ENCODE measurements at places on chromosomes 12 and 14.

DNA sequence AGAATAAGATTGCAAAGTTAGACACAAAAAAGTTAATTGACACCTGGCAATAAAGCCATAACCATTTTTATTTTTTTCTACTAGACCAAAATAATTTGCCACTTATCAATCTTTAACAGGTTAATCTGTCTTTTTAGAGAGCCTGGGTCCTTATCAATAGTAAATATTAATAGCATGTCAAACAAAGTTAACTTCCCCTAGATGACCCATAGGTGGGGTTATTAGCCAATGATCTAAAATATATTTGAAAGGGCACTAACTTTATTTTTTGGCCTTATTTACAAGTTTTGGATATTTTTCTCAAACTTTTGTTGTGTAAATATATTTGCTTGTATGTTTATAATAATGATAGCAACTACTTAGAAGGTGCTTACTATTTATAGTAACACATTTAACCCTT lies 3.9 kb downstream of the ANKRD33 start:
- no peak for DNase-seq

DNA sequence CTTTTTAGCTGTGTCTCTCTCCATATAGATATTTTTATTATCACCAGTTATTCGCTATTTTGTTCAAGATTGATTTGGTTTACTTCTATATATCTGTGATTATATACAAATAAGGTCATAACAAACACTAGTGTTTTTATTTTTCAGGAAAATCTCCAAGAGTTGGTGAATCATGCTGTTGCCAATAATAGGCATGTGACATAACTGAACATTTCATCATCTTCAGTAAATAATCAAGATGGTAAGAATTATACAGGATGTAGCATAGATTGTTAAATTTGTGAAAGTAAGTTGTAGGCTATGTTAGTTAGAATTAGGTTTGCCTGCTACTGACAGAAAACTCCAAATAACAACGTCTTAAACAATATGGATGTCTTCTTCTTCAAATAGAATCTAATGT lies 240.9 kb upstream of the PDE3A start:
- DNase-seq = no peak

DNA sequence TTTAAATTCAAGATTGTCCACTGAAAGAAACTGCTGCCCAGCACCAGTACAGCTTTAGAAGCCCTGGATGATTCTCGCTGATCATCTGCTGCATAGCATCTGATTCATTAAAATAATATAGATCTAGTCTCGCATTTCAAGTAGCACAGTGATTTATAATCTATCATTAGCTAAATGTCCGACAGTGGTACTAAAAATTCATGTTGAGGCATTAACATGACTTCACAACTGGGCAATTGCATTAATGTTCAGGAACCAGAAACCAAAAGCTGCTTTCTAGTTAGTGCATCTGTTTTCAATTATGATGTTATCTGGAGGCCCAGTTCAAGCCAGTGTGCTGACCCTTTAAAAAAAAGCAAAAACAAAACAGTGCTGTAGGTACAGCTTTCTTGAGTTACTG lies 1987.2 kb upstream of the SEL1L start:
- no peak for DNase-seq

GRCh38 chr14:90204516-90204915 lies 51.8 kb upstream of the PSMC1 start:
- no peak for DNase-seq

GRCh38 chr12:24770821-24771220 lies 178.1 kb downstream of the BCAT1 start:
- no peak for DNase-seq

- DNase-seq = no peak
Measured at GRCh38 chr12:9214534-9214933, 6.3 kb upstream of the PZP start.

DNA sequence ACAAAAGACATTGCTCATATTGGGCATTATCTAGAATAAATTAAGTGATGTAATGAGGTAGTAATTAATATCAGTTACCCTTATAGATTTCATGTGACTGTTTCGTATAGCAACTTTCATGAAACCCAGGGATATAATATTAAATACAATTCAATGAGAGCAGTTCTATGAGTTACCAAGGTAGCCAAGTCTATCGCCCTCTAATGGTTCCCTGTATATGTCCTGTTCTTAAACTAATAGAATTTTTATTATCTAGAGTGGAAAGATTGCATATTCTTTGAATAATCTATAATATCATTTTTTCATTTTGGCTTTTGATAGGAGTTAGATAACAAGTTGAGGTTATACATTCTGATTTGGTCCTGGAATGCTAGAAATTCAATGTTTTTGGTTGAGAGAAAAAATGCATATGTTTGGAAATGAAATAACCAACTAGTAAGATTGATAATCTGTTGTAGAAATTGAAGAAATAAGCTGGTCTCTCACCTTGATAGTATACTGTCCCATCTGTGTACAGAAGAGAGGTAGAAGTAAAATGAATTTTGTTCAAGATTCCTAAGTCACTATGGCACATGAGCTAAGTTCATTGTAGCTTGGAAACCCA lies 59.7 kb downstream of the SCFD1 start:
- DNase-seq = no peak

GRCh38 chr14:52079239-52079959 lies 10.5 kb upstream of the NID2 start:
- DNase-seq = no peak

- DNase-seq = peak; percentile 86
Measured at GRCh38 chr14:89701211-89702043, 253.1 kb downstream of the EFCAB11 start.

DNA sequence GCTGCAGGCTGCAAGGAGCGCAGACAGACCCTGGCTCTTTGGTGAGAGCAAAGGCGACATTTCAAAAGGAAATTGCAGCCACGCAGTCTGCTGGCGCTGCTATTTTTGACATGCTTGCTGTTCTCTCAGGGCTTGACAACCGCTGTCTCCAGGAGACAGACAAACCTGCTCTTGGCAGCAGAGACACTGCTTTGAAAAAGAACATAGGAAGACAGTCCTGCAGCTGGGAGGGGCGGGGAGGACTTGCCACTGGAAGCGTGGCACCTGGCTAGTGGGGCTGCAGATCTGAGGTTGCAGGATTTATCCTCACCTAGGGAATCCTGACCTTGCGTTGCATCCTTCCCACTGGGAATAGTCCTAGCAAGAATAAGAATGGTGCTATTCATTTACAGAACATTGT lies 91.8 kb upstream of the KCNA1 start:
- DNase-seq = no peak

- DNase-seq = peak; percentile 40
Measured at GRCh38 chr14:50666772-50667683, 1.1 kb downstream of the SAV1 start.

GRCh38 chr12:27879708-27880107 lies 92.8 kb downstream of the PTHLH start:
- DNase-seq = no peak

- DNase-seq = no peak
Measured at GRCh38 chr12:76590131-76590530, 30.6 kb upstream of the OSBPL8 start.

- no peak for DNase-seq
Measured at GRCh38 chr12:90484094-90484493, 470.9 kb downstream of the CCER1 start.

- no peak for DNase-seq
Measured at GRCh38 chr12:52122904-52123303, 43.4 kb downstream of the SMIM41 start.

- DNase-seq = peak; percentile 44
Measured at GRCh38 chr12:57461276-57461916, 1.8 kb downstream of the GLI1 start.

All from activated T-cell treated with anti-CD3 and anti-CD28 coated beads, Interleukin-2, amount 50 U/mL, for 1 hour (primary cell).